ENCODE measurements at places on chromosomes 11 and 22.

DNA sequence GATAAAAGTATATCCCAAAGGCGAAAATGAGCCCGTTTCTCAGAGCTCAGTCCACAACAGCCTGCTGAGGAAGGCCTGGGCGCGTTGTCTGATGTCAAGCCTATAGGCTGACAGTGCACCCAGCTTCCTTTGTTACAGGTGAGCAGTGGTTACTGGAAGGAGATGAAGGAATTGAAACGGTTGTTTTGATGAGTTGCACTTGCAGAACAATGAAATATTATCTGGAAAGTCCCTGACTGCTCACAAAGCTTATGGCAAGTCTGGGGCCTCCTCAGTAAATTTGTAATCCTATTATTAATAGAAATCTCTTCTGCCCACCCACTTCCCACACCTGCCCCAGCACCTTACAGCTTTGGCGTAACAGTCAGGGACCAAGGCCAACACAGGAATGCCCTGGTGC, 77.8 kb downstream of the C11orf91 start:
- DNase-seq = no peak

DNA sequence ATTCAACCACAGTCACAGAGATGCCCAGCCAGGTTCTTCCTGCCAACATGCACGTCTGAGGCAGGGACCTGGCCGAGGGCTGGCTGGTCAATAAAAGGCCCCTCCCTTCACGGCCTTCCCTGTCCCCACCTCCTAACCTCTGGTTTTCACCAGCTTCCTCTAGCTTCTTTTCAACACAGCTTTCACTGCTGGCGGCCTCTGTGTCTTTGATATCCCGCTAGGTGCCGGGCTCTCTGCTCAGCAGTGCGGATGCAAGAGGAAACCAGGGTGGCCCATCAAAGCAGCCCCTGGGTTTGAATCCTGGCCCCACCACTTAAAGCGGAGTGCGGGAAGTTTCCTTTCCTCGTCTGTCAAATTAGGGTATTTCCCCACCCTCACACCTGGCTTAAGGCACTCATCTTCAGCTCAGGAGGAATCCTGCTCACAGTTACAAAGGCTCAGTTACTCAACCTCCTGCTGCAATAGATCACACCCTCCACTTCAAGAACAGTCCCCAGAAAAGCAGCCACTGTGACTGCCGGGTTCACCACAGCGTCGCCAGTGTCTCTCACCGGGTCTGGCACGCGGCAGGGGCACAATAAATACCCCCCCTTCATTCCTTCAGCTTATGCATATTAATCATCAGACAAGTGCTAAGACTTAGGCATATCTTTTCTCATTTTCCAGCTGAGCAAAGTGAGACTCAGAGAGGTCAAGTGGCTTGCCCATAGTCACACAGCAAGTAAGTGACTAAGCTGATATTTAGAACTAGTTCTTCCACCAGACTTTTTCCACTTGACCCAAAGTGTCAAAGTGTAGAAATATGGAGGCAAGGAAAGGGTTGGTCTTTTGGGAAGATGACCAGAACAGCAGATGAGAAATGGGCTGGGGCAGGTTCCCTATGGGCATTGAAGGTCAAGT, 45.7 kb downstream of the TXN2 start:
- DNase-seq = peak; percentile 46

DNA sequence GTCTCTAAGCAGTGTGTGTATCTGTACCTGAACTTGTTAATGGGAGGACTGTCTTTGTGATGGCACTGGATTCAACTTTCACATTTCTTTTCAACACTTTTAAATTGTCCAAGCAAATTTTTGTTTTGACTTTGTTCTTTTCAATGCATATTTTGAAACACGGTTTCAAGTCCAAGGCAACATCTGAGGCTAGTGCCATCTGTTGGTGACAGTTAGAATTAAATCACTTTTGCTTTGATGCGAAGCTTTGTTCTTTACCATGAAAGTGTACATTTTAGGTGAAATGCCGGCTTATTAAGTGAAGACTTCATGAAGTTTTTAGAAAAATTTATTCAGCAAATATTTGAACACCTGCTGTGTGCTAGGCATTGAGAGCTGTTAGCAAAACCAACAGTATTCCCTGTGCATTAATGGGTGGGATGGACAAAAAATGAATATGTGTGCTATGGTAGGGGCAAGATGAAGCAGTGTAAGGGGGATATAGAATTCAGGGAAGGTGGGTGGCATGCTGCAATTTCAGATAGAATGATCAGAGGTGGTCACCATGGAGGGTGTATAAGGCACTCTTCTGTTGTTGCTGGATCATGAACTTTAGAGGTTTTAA, 70.2 kb downstream of the DDX10 start:
- DNase-seq = no peak

- no peak for DNase-seq
Observed at GRCh38 chr22:43060183-43060582, 29.0 kb downstream of the TTLL1 start.

- DNase-seq = no peak
Observed at GRCh38 chr22:44102121-44102520, 78.0 kb downstream of the PARVB start.

DNA sequence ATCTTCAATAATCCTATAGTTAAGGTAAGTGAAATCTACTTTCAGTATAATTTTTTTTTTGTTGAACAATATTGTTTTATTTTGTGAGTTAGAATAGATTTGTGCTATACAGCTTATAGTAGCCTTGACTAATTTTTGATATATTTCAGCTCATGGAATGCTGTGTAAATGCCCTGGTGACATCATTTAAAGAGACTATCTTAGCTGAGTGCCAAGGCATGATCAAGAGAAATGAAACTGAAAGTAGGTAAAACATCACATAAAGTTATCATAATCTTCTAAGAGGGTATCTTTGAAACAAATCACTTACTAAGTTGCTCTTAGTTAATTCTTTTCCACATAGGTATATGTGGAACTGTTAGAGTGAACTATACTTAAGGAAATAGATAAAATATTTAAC, 51.4 kb upstream of the ACAT1 start:
- no peak for DNase-seq

DNA sequence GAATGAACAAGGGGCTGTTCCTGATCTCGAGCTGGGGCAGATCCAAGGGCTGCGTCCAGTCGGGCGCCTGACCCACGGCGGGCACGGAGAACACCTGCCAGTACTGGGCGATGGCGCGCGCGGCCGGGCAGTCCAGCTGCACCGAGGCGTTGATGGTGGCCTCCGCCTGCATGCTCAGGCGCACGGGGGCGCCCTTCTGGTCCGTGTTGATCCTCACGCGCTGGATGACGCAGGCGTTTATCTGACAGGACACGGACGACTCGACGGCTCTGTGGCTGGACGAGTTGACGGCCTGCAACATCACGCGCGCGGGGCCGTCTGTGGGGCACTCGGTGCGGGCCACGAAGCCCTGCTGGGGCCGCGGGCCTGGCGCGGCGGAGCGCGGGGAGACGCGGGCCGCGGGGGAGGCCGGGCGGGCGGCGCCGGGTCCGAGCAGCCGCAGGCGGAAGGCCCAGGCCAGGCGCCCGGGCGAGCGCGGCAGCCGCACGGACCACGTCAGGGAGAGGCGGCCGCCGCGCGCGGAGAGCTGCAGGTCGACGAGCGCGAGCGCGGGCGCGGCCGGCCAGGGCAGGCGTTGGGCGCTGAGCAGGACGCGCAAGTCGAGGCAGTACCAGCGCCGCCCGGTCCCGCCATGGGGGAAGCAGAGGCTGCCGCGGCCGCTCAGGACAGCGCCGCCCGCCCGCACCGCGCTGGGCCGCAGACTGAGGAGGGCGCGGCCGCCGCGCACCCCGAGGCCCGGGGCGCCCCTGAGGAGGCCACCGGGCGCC, 511 bp downstream of the PKDREJ start:
- DNase-seq = no peak

- DNase-seq = no peak
Observed at GRCh38 chr22:25623310-25623734, 58.8 kb downstream of the GRK3 start.

- DNase-seq = no peak
Observed at GRCh38 chr22:25775531-25775930, 33.5 kb downstream of the MYO18B start.

DNA sequence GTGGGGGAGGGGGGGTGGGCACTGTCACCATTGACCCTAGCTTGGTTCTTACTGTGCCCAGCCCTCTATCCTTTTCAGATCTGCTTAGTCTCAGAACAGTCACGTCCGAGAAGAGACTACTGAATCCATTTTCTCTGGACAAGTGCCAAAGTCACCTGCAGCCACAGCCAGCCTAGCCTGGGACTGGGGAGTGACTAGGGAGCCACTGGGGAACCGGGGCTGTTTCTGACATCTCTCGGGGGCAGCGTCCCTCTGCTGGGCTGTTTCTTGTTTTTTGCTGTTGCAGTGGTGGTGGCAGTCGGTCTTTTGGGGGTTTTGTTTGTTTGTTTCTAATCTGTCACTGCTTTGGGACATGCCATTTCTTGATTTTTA, 8.7 kb downstream of the SLC37A2 start:
- no peak for DNase-seq

GRCh38 chr11:14149683-14150082, 187.2 kb downstream of the SPON1 start:
- DNase-seq = no peak

GRCh38 chr22:48824712-48825651, 1002.7 kb downstream of the BRD1 start:
- no peak for DNase-seq

- no peak for DNase-seq
Observed at GRCh38 chr11:9150926-9151325, 59.5 kb upstream of the SCUBE2 start.

DNA sequence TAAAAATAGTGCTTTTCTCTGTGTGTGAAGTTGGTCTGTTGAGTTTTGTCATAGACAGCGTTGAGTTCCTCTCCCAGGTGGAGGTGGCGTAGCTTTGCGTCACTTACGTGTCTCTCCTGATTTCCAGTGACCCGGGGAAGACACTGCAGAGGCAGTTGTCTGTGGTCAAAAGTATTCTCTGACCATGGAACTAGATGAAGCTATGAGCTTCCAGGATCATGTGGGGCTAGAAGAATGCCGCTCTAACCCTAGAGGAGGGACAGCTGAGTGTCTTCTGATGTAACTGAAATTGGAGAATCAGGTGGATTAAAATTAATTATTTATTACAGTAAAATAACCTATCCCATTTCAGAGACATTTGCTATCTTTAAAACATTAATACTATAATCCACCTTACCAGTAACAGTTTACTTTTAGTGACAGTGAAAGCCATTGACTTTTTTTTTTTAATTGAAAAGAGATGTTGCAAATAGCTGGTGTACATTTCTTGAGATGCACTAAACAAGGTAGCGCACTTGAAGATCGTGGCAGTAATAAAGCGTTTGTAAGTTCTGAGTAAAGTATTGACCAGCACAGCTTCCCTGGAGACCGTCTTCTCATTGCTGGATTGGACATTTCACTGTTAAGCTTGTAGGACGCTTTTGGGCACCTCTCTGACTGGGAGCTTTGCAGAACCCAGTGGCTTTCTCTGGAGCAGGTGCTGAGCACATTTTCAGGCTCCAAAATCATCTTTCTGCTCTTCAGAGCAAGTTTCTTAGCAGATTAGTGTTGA, 9.7 kb downstream of the CAT start:
- DNase-seq = no peak

DNA sequence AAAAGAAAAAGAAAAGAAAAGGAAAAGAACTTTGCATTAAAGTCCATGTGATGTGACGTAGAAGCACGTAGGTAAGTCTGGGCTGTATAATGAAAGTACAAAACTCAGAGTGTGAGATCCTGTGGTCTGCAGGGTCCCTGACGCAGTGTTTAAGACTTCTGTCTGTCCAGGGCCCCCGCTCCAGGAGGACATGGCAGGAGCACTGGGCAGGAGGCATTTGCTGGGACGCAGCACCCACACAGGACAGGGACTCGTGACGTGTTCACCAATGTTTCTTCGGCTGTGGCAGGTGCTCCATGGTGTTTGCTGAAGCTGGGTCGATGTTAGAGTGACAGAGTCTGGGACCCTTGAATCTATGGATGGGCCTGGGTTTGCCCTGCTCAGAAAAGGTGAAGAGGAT, 348.1 kb downstream of the BRD1 start:
- no peak for DNase-seq

GRCh38 chr11:83287631-83288030, 1.5 kb upstream of the CCDC90B start:
- DNase-seq = no peak

- no peak for DNase-seq
Observed at GRCh38 chr11:65452806-65453490, 30.4 kb downstream of the NEAT1 start.

DNA sequence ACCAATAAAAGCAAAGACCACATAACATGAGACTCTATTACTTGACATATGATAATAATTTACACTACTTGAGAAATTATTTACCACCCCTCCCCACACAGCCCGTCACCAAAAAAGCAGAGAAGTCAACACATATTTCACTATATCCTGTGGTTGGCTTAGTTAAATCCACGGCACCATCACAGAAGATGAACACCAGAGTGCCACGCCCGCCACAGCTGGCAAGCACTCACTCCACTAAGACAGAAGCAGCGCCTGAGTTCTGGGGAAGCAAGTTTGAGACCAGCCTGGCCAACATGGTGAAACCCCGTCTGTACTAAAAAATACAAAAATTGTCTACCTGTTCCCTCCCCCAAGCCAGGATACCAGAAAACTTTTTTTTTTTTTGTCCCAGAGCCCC, 53.1 kb downstream of the PACSIN2 start:
- DNase-seq = no peak

- no peak for DNase-seq
Observed at GRCh38 chr11:87432022-87432421, 394.3 kb downstream of the TMEM135 start.

- no peak for DNase-seq
Observed at GRCh38 chr11:61893981-61894380, 2.6 kb upstream of the FADS3 start.

DNA sequence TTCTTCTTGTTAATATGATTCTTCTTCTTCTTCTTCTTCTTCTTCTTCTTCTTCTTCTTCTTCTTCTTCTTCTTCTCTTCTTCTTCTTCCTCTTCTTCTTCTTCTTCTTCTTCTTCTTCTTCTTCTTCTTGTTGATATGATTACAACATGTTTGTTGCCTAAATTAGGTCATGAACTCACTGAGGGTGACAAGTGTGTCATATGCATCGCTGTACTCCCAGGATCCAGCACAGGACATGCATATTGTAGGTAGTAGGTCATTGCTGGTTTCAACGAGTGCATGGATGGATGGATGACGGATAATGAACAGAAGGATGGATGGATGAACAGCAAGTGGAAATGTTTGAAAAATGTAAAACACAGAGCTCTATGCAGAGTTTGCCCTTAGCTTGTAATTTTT, 14.9 kb upstream of the PVALB start:
- DNase-seq = no peak

GRCh38 chr11:70092959-70093715, 15.0 kb downstream of the ANO1 start:
- no peak for DNase-seq

DNA sequence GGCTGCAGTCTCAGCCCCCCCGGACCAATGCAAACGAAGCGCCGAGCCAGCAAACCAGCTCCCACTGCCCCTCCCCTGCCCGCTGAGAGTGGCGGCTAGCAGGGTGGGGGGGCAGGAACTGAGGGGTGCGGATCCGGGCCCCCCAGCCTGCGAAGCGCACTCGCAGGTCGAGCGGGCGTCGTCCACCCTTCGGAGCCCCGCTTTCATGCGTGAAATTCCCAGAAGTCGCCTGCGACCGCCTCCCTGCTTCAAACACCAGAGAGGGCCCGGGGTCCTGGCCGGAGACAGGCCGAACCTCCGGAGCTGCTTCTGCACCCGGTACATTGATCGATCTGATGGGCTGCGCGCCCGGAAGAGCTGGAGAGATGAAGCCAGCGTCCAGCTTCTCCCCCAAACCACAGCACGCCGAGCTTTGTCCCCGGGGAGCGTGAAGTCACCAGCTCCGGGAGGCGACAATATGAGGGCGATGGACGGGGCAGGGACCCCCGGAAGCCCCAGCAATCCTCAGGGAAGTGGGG, 646 bp upstream of the PATZ1 start:
- peak; percentile 45 for DNase-seq

Measured in NCI-H1092 (cell line).